Activated T-cell treated with anti-CD3 and anti-CD28 coated beads, Interleukin-2, amount 50 U/mL, for 72 hours (primary cell): ENCODE measurements at places on chromosomes 1 and 21.

- DNase-seq = no peak
These were observed 32.9 kb downstream of the MAPKAPK2 start for GRCh38 chr1:206717674-206717989.

DNA sequence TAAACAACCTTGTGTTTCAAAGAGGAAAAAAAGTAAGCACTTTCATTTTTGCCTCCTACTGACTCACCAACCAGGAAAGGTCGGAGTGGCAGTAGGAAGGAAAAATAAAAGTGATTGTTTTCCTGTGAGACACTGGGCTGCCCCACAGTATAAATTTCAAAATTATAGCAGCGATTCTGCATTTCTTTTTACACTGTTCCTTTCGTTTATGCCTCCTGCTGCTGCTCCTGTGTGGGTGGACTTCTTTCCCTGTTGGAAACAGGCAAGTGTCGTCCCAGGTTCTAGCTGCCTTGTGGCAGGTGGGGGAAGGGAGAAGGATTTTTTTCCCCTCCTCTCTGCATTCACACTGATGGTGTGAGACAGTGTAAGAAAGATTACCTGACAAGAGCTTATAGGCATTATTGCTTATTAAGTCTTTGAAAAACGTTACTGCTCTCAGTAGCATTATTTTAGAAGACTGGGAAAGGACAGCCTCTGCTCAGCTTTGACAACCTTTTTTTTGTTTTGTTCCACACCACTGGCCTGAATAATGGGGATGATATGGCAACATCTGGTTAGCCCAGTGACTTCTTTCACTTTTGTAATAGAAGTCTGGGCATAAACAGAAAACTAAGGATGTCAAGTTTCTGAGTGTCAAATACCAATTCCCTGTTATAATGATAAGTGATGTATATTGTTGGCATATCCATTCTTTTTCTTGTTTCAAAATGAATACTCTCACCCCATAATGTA is 77.9 kb downstream of the NEK7 start:
- DNase-seq = no peak

GRCh38 chr21:29181799-29182470 is 51.5 kb downstream of the MAP3K7CL start:
- DNase-seq = no peak

DNA sequence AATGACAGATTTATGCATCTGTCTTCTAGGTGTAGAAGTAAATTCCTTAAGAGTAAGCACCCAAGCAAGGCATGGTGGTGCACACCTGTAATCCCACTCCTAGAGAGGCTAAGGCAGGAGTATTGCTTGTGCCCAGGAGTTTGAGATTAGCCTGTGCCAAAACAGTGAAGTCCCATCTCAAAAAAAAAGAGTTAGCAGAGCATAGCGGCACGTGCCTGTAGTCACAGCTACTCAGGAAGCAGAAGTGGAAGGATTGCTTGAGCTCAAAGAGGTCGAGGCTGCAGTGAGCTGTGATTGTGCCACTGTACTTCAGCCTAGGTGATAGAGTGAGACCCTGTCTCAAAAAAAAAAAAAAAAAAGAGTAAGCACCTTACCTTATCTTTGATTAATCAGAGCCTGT is 15.1 kb upstream of the TIPRL start:
- DNase-seq = no peak

DNA sequence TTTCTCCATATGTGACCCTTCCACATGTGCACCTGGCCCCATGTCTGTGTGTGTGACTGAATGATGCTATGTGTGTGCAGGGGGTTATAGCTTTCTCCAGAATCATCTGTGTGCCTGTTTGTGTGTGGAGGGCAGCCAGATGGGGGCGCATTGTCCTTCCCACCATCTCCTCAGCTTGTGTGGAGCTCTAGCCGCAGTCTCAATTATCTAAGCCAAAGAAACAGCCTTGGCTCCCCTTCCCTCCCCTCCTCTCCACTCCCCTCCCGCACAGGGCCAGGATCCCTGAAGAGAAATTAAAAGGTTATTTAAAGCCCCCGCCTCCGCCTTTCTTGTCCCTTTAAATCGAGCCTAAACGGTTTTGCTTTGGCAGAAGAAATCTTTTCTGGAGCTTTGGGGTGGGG is 1.8 kb upstream of the DMBX1 start:
- no peak for DNase-seq

DNA sequence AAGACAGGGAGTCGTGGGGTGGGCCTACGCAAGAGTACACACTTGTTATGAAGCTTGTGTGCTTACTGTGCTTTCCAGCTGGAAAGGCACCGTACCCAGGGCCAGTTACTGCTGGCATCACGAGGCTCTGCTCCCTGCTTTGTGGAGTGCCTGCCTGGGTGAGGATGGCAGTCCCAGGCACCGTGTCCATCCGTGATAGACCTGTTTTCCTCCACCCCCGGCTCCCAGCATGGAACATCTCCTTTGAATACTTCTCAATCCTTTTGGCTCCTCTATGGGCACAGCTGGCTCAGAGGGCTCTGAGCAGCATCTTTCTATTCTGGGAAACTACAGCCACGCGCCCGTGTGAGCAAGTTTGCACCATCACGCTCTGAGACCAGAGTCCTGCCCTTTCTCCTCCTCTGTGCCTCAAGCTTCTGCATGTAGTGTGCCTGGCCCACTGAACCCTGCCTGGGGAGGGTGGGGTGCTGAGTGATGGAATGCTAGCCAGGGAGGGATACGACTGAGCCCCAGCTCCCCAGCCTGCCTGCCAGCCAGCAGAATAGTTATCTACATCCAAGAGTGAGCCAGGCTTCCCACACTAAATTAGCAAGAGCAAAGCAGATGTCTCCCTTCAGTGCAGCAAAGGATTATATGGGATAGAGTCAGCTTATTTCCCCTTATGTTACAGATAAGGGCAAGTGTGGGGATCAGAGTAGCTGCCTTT is 7.1 kb upstream of the TNR start:
- no peak for DNase-seq
